ENCODE measurements at places on chromosomes 2 and 18.

GRCh38 chr2:76678383-76679024 is 843.7 kb downstream of the LRRTM4 start:
- no peak for DNase-seq

- DNase-seq, result no peak
Measured at GRCh38 chr2:216970359-216970915, 110.6 kb upstream of the TNP1 start.

DNA sequence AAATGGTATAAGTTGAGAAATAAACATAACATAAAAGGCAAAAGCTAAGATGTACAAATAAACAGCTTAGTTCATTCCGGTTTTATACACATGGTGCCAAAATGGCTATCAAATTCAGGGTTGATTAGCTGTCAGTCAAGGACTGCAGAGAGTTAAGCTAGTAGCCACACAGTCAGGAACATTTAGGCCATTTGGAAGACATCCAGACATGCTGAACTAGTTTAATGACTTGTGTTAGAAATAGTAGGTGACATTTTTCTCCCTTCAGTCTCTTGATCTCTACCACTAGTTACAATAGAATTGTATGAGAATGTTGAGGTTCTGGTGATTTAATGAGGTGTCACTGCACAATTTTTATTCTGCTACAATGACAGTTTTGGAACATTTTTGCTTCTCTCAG is 394.4 kb upstream of the SPHKAP start:
- DNase-seq, result no peak

GRCh38 chr2:20453087-20453486 is 6.2 kb downstream of the RHOB start:
- DNase-seq, result no peak

- DNase-seq, result no peak
Measured at GRCh38 chr2:85605406-85606115, 3.1 kb upstream of the TMEM150A start.
